Fibroblast of skin of back (primary cell): ENCODE measurements at places on chromosomes 2 and 18.

DNA sequence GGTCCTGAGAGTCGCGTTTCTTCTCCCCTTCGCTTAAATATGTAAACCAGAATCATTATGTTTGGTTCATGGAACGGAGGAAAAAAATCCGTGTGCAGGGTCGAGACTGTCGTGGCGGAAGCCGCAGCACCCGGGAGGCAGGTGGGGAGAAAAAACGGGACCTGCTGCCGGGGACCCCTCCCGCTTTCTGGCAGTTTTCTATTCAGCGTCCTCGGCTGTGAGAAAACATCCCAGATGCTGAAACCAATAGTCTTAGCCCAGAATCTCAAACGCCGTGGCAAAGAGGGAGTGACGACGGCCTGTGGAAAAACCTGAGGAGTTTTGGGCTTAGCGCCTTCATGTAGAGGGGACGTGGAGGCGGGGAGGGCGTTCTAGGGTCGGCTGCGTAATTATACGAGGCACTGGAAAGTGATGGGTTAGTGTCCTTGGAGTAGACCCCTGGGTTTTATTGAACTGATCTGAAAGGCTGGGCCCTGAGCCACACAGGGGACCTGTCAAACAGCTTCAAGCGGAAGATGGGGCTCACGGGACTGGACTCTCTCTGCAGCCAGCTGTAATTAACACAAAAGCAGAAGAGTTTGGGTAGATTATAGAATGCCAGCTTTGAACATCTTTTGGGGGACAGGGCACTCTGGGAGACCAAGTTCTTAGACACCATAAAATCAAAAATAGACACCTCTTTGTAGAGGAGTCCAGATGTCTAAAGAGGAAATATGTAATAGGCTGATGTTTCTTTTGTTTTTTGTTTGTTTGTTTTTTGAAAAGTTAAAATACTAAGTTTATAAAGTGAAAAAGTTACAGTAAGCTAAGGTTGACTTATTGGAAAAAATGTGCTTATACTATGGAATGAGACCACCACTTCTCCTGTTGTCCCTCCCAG, 834 bp upstream of the BUB1 start:
- DNase-seq, result peak; percentile 19

- DNase-seq, result peak; percentile 87
Measured at GRCh38 chr2:52881606-52882005, 886.0 kb upstream of the CHAC2 start.

DNA sequence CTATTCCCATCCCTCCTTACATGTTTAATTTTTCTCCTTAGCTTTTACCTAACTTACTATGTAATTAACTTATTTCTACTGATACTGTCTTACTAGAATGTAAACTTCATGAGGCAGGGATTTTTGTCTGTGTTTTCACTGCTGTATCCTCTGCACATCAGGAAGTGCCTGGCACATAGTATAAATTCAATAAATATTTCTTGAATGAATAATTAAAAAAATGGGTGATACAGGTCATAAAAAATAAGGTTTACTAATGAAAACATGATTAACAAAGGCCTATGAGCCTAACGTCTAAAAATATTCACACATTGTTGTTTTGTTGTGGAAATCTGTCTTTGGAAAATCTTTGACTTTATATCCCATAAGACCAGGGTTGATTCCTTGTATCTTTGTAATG, 4.5 kb downstream of the RBKS start:
- DNase-seq, result peak; percentile 63

- DNase-seq, result peak; percentile 61
Measured at GRCh38 chr2:202494300-202495229, 118.4 kb downstream of the BMPR2 start.

DNA sequence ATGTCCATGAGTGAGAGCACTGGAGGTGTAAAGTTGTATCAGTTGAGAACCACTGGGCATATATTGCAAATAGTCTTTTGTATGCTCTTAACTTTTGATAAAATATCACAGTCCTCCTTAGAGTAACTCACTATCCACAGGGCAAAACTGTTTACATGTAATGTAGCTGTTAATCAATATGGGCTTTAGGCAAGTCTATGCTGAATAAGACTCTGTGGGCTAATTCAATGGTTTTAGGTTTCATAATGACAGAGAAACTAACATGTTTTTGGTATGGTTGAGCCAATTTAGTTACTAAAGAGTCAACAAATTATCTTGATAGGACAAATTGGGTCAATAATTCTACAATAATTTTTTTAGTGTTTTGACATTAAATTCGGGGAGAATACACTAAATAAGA, 1134.9 kb upstream of the FAM98A start:
- no peak for DNase-seq

DNA sequence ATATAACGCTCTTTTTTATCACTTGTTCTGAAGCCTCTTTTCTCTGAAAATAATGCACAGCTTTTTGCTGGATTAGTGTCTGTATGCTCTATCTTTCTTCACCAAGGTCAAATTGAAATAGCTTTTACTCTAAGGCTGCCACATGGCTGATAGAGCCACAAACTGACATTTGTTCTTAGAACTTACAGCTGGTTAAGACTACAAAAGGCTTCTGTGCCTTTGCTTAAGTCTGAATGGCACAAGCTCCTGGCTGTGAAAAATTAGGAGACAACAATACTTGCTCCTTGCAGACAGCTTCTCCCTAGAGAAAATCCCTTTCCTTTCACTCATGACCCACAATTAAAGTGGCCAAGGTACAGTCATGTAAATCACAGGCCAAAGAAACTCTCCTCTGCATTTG, 515.3 kb downstream of the DSC3 start:
- no peak for DNase-seq

DNA sequence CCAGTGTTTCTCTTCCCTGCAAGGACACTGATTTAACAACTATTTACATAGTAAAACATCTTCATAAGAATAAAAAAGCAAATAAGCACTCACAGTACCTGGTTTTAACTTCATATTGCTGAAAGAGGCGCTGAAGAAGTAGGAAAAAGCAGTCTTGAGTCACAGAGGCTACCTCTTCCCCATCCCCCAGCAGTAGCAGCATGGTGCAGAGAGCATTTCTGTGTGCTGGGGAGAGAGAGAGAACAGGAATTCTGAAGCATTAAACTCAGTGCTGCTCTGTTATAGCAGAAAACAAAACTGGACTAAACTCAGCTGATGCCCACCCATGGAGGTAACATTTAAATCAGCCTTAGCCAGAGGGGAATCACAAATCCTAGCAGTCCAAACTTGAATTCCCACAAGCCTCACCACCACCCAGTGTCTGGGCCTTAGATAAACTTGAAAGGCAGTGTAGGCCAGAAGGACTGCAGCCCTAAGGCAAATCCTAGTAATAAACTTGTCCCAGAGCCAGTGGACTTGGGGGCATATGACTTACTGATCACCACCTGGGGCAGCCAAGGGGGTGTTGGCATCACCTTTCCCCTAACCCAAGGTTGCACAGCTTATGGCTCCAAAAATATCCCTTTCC, 321.8 kb upstream of the CWC22 start:
- DNase-seq, result no peak

GRCh38 chr2:119764832-119765231, 5.1 kb downstream of the PTPN4 start:
- DNase-seq, result no peak

DNA sequence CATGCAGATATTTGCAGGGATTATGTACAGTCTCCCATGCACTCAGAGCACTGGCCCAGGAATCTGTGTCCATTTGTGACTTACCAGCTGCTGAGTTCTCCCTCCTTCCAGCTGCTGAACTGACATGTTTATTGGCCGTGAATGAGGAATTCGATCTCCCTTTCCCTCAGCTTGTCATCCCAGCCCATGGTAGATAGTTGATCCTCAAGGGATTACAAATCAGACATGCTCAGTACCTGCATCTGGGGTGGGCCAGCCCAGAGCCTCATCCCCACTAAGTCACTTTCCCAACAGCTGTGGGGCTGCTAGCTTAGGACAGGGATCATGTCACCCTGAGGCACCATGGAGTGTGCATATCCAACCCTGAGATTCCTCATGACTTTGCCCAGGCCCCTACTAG, 1284.9 kb upstream of the LRRTM1 start:
- DNase-seq, result no peak

- no peak for DNase-seq
Measured at GRCh38 chr2:129274038-129274415, 705.4 kb upstream of the RAB6C start.

GRCh38 chr18:52313213-52313612, 26.8 kb upstream of the DCC start:
- DNase-seq, result peak; percentile 30

GRCh38 chr2:218694405-218695145, 16.1 kb upstream of the TTLL4 start:
- DNase-seq, result no peak

GRCh38 chr2:46978723-46979122, 63.1 kb upstream of the MCFD2 start:
- no peak for DNase-seq

GRCh38 chr2:176128982-176129796, at the start of gene HOXD8:
Gene HOXD8, plus strand, starts transcription at chr2:176129705. Its CDS starts 662 bp downstream, at chr2:176130367.
- peak; percentile 92 for DNase-seq

DNA sequence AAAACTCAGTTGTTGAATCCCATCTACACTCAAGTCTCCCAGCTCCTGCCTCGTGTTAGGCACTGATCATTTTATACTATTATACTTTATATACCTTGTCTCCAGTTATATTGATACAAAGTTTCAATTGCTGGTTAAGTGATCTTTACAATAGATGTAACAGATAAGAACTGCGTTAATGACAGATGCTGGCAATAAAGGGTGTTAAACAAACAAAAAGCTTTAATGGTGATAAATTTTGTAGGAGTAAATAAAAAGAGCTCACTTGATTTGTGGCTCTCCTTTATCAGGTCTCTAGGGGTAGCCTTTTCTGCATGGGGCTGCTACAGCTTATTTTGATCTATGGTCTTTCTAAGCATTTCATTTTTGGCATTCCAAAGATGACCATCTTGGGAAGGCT, 106.9 kb upstream of the GAREM1 start:
- DNase-seq, result no peak

- no peak for DNase-seq
Measured at GRCh38 chr2:223088866-223089265, 36.9 kb downstream of the KCNE4 start.
